ENCODE measurements at places on chromosomes 6 and 20. TPM values are rescaled to one million over a fixed set of nuclear protein-coding genes. Genes with fewer than 3 reads are reported as not detected.

The PHACTR1 gene
- 50.7 TPM for total RNA-seq

The PGC gene
- not detected for total RNA-seq

The TFAP2A gene
- total RNA-seq = 0.32 TPM

The NFATC2 gene
- total RNA-seq = not detected

The ABCF1 gene
- 62.7 TPM for total RNA-seq

The KCNB1 gene
- 3.1 TPM for total RNA-seq

The C20orf144 gene
- total RNA-seq = not detected

The SEMG1 gene
- not detected for total RNA-seq

The SCRT2 gene
- total RNA-seq = 28.0 TPM

The GPSM3 gene
- 3.2 TPM for total RNA-seq

The TDRD6 gene
- total RNA-seq = 0.64 TPM

The NMBR gene
- total RNA-seq = not detected

The ADGRB3 gene
- total RNA-seq = 7.3 TPM

The BPI gene
- total RNA-seq = not detected

The OR12D3 gene
- total RNA-seq = not detected
